ENCODE measurements at places on chromosomes 7 and 10.

GRCh38 chr7:68065581-68065980, 1068.9 kb downstream of the TYW1 start:
- no peak for DNase-seq

DNA sequence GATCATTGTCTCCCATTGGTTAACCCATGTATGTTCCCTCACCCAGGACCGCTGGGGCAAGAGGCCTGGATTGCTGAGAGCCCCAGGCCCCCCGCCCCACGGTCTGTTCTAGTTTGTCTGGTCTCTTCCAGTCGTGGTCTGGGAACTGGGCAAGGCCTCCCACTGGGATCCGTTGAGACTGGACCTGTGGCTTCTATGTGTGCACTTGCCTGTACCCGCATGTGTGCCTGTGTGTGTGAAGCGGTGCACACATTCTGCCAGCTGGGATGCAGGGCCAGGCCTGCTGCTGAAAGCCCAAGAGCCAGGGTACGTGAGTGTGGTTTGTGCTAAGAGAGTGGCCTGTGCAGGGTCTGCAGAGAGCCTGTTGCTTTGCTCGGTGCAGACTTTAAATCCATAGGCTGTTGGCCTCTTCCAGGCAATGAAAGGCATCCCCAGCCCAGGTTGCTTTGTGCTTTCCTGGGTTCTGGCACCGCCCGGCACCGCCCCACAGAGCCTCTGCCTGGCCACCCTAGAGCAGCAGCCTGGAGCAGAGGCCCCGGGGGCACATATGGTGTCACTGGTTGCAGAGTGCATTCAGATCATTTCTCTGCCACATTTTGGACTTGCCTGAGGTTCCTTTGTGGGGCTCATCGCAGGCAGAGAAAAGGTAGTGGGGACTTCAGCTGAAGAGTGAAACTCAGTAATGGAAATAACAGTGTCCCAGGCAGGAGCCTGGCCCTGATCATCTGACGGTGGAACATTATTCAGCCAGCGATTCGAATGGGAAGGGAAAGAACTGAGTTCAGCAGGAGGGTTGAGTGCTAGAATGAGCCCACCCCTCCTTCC, 215.5 kb downstream of the GLRX3 start:
- no peak for DNase-seq

- DNase-seq: no peak
These were observed 22.5 kb upstream of the CHRM2 start for GRCh38 chr7:136845899-136846465.

GRCh38 chr10:113179265-113179664, 229.2 kb downstream of the TCF7L2 start:
- no peak for DNase-seq

DNA sequence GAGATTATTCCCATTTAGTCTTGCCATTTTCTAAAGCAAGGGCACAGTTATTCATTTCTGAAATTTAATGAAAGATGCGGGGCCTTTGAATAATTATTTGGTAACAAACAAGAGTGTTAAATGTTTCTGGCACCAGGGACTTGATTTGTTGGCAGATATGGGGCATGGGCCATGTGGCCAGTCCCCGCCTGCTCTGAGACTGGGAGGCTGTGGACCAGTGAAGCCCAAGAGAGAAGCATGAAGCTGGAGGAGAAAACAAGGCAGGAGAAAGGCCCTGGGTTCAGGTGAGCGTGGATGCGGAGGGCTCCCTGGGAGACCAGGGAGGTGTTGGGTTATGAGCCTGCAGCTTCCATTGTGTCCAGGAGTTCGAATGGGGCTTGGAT, 378.5 kb downstream of the TCERG1L start:
- no peak for DNase-seq
